ENCODE measurements at places on chromosomes 16 and 17.

- no peak for DNase-seq
Observed at GRCh38 chr17:10316801-10317542, 55.8 kb downstream of the MYH13 start.

DNA sequence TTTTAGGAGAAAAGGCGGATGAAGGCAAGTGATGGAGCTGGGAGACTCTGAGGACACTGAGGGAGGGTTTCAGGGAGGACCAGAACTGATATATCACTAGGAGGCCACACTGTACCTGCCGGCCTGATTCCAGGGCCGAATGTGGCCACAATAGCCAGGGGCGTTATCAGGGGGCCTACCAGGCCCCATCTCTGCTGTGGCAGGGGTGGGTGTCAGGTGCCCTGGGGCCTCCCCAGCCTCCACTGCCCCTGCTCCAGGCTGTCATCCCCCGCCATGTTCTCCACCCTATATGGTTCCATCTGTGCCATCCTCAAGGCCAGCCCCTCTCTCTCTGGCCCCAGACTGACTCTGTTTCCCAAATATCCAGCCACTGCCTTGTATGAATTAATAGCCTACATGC lies 246.5 kb downstream of the GSG1L start:
- no peak for DNase-seq

- no peak for DNase-seq
Observed at GRCh38 chr16:10616756-10617640, 36.6 kb upstream of the EMP2 start.

GRCh38 chr16:75697571-75697970 lies 3.7 kb downstream of the DUXB start:
- DNase-seq: no peak

DNA sequence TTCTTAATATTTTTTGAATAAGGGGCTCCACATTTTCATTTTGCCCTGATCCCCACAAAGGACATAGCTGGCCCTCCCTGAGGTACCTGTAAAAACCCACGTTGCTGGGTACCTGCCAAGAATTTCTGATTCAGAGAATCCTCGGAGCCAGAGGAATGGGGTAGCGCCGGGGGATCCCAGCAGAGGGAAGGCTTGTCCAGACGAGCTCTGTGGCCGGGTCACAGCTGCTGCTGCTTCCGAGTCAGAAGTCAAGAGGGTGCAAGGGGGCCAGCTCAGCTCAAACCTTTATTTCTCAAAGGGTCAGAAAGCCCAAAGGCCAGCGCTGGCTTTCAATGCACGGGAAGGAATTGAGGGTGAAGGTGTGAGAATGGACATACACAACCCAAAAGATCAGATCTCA lies 68.9 kb upstream of the SDK2 start:
- DNase-seq: no peak

- DNase-seq: no peak
Observed at GRCh38 chr16:75104836-75105235, 11.7 kb downstream of the LDHD start.

DNA sequence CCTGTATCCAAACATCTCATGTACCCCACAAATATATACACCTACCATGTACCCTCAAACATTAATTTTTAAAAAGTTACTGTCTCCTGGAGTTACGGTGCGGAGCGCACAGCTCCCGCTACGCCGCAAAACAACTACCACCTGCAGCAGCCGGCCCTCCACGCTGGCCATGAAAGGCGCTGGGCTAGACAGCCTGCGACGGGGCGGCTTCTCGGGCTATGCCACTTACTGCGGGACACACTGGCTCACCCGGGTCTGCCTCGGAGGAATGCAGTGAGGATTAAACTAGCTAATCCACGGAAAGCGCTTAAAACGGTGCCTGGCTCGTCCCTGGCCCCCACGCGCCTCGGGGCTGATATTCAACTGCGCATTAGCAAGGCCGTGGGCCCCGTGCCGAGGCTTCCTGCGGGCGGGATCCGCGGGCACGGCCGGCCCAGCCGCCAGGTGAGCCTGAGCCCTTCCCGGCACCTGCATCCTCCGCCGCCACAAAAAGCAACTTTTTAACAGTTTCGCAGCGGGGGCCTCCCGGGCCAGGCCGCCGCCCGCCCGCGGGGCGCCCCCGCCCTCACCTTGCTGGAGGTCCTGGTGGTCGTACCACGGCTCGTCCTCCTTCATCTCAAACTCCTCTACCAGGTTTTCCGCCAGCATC lies 633 bp downstream of the CDR2 start:
- no peak for DNase-seq

GRCh38 chr16:67555795-67556212 lies 6.5 kb upstream of the CTCF start:
- DNase-seq: no peak

GRCh38 chr16:69435977-69436820 lies 11.8 kb downstream of the CYB5B start:
- DNase-seq: no peak

DNA sequence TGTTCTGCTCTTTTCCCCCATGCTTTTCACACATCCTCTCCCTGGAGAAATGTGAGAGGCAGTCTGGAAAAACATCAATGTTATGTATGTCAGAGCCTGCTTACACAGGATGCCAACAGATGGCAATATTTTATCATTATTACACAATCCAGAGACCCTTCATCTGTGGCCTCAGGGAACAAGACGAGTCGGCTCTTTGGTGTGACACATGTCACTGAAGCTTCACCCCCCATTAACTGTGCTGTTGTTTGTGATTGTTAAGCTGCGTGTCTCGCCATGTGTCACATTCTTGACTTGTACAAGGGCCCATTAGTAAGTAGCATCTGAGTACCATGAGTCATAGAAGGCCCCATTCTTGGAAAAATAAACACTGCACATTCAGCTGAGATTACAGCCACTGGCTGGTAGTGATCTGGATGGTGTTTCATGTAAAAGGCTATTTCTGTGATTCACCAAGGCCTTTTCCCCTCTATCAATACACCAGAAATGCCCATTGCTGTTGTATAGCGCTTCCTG lies 682.1 kb upstream of the SOX9 start:
- no peak for DNase-seq

DNA sequence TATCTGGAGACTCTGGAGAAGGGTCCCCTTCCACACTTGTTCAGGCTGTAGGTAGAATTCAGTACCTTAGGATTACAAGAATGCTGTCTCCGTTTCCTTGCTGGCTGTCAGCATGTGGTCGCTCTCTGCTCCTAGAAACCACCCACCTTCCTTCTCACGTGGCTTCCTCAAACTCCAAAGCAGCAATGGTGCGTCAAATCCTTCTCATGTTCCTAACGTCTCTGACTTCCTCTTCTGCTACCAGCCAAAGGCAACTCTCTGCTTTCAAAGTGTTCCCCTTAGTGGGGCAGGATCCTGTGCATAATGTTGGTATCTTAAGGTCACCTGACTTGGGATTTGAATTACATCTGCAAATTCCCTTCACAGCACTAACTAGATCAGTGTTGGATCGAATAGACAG lies 30.9 kb upstream of the DYNLRB2 start:
- no peak for DNase-seq

- no peak for DNase-seq
Observed at GRCh38 chr17:37742762-37743611, 1.9 kb downstream of the HNF1B start.

- DNase-seq: no peak
Observed at GRCh38 chr17:49456183-49456965, 38.7 kb upstream of the NGFR start.

- DNase-seq: peak; percentile 2
Observed at GRCh38 chr17:5526821-5527598, 40.6 kb downstream of the MIS12 start.

- no peak for DNase-seq
Observed at GRCh38 chr17:9240659-9241370, 219.5 kb downstream of the NTN1 start.

- no peak for DNase-seq
Observed at GRCh38 chr17:79951361-79952264, 84.1 kb downstream of the TBC1D16 start.

GRCh38 chr17:50020841-50021599 lies 26.0 kb upstream of the DLX3 start:
- DNase-seq: no peak

DNA sequence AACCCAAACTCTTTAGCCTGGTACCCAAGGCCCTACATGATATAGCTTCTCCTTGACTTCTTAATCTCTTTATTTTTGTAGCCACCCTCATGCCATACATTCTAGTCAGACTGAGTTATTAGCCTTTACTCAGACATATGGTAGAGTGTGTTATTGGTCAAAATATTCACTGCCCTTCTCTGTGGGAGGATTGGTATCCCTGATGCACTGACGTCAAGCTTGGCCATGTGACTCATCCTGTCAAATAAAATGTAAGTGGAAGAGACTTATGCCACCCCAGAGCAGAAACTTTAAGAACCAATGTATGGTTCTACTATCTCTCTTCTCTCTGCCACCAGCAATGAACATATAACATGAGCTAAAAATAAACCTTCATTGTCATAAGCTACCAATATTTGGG lies 12.2 kb upstream of the BEAN1 start:
- DNase-seq: no peak

- no peak for DNase-seq
Observed at GRCh38 chr17:40329839-40330794, 21.1 kb downstream of the RARA start.

GRCh38 chr17:69030169-69030568 lies 30.6 kb downstream of the ABCA9 start:
- DNase-seq: no peak

GRCh38 chr17:45925311-45925710 lies 31.0 kb downstream of the MAPT start:
- DNase-seq: no peak

GRCh38 chr16:70657956-70658355 lies 11.6 kb downstream of the IL34 start:
- no peak for DNase-seq

DNA sequence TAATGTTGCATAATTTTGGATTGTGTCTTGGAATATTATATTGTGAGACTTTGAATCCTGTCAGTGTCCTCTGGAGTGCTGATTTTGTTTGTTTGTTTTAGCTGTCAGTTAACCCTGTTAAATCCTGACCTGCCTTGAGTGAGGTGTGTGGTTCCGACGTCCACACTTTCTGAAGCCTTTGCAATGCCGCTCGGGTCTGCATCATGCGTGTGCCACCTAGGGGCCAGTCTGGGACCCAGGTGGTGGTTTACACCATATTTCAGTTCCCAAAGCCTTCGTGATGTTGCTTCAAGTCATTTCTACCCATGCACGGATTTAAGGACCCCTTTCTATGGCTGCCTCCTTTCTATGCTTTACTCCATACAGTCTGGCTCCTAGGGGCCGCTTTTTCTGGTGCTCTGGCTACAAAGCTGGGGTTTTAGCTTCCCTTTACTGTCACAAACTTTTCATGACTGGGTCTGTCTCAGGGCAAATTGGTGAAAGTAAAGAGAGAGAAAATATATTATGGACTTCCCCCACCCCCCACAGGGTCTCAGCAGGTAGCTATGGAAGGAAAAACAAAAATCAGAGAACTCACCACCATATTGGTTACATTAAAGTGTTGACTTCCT lies 11.4 kb upstream of the OR4D1 start:
- DNase-seq: no peak

DNA sequence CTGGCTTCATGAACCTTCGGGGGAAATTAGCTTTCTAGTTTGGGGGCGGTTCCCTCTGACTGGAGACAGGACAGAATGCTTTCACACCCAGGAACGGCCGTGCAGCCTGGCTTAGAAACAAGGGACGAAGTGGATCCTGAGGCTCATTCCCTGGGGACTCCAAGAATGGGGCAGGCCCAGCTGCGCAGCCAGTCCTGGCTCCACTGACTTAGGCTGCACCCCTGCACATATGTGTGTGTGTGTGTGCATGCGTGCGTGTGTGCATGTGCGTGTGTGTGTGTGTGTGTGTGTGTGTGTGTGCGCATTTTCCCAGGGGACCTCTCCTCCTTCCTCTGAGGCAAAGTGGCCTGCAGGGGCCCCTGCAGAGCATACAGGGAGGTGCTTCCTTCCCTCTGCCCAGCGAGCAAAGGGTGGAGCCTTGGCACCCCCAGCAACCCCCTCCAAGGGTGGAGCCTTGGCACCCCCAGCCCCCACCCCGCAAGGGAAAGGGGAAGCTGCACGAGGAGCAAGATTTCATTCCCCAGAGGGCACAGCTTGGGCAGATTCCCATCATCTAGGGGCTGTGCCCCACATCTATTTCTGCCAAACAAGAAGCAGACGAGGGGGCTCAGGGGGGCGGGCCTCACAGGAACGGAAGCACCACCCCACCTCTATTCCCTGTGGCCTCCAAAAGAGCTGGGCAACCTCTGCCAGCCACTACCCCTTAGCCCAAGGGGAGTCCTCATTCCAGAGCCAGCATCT lies 97.6 kb upstream of the CBX4 start:
- no peak for DNase-seq

DNA sequence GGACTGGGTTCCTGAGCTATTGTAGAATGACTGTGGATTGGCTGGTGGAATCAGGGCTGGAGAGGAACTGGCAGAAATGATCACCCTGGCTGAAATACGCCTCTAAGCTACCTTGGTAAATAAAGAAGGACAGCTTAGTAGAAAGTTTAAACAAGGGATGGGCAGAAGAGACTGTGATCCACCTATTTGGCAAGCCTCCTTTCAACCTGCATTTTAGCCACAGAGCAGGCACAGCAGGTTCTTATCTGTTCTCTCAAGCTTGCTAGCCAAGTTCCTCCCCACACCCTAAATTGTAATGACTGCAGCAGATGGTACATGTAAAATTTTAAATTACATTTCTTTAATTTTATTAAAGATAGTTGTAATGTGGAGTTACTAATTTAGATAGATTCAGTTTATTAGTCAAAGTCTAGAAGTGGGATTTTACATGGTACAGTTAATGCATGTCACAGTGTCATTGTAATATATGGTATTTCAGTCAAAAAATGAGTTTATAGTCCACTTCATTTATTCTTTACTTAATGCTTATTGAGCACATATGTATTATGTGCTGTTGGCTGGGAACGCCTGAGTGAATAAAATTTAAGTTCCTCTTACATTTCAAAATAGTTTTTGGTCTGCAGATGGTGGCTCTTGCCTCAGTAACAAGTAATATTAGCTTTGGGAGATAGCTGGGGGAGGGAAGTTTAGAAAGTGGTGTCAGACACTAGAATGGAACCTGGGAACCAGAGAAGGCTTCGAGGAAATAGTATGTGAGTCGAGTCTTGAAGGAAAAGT lies 11.2 kb downstream of the EPN2 start:
- DNase-seq: no peak

GRCh38 chr16:55476625-55477533 lies 2.1 kb upstream of the MMP2 start:
- no peak for DNase-seq

- DNase-seq: no peak
Observed at GRCh38 chr17:62761884-62762283, 46.2 kb downstream of the MARCHF10 start.

GRCh38 chr16:84709609-84710008 lies 9.8 kb downstream of the USP10 start:
- no peak for DNase-seq

DNA sequence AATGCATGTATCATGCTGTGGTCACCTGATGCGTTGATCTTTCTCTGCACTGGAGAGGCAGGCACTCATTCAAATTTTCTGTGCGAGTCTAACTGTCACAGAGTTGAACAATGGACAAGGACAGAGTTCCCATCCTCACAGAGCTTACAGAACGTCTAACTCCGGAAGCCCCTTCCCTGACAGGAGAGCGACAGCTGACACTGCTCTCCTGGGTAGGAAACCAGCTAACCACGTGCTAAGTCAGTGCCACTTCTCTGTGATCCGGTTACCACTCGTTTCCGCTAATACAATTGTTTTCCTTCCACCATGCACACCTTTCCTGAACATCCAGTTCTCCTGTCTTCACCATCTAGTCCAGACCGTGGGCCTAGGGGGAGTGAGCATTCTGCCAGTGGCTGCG lies 11.3 kb downstream of the KLHDC4 start:
- no peak for DNase-seq

All from stimulated activated CD4-positive, alpha-beta T cell treated with anti-CD3 and anti-CD28 coated beads, Interleukin-15, amount 100 ng/mL, for 1 hour (primary cell).